Effector memory CD4-positive, alpha-beta T cell (primary cell): ENCODE measurements at places on chromosomes 3 and 15.

GRCh38 chr3:25508901-25509300, 80.8 kb downstream of the RARB start:
- no peak overlapping the region for H3K27ac ChIP-seq
- no peaks in the 10 kb centered on the region for H3K27me3 ChIP-seq
- H3K4me1 ChIP-seq = no peaks in the 10 kb centered on the region
- DNase-seq = no peak
- no peaks in the 10 kb centered on the region for H3K36me3 ChIP-seq
- H3K4me3 ChIP-seq = no peak overlapping the region

DNA sequence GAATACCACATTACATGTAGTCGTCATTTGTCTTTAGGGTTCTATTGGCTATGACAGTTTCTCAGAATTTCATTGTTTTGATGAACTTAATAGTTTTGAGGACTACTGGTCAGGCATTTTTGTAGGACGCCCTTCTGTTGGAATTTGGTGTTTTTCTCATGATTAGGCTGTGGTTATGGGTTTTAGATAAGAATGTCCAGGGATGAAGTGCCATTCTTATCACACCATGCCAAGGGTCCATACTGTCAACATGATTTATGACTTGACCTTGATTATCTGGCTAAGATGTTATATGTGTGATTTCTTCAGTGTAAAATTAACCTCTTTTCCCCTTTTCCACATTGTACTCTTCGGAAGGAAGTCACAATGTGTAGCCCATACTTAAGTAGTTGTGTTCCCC, 135.3 kb downstream of the DIPK2A start:
- DNase-seq = no peak
- H3K27me3 ChIP-seq = no peaks in the 10 kb centered on the region
- no peaks in the 10 kb centered on the region for H3K4me1 ChIP-seq
- H3K4me3 ChIP-seq = no peak overlapping the region

- H3K36me3 ChIP-seq = no peaks in the 10 kb centered on the region
- peaks cover 2% of the 10 kb centered on the region for H3K27me3 ChIP-seq
- no peak overlapping the region for H3K4me3 ChIP-seq
- H3K4me1 ChIP-seq = no peaks in the 10 kb centered on the region
These were observed 18.1 kb downstream of the PLA2G4B start for GRCh38 chr15:41856716-41857115.

DNA sequence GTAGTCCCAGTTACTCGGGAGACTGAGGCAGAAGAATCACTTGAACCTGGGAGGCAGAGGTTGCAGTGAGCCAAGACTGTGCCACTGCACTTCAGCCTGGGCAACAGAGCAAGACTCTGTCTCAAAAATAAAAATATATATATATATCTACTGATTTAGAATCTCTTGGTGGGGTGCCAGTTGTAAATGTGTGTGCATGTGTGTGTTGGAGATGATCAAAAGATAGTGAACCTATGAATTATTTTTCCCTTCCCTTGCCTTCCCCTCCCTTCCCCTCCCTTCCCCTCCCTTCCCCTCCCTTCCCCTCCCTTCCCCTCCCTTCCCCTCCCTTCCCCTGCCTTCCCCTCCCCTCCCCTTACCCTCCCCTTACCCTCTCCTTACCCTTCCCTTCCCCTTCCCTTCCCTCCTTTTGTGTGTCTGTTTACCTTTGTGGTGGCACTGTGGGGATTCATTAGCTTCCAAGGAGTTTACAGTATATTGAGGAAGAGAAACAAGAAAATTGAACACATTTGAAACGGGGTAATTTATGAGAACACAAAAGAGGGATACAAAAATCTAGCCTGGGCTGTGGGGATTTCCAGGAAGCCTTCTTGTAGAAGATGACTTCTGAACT, 281.5 kb upstream of the DPPA4 start:
- no peaks in the 10 kb centered on the region for H3K36me3 ChIP-seq
- no peaks in the 10 kb centered on the region for H3K4me1 ChIP-seq
- DNase-seq = no peak
- no peak overlapping the region for H3K27ac ChIP-seq

- H3K36me3 ChIP-seq = no peaks in the 10 kb centered on the region
- no peaks in the 10 kb centered on the region for H3K27me3 ChIP-seq
- H3K27ac ChIP-seq = no peak overlapping the region
- H3K4me1 ChIP-seq = no peaks in the 10 kb centered on the region
These were observed 375.6 kb upstream of the GBE1 start for GRCh38 chr3:82137050-82137449.

- no peaks in the 10 kb centered on the region for H3K4me1 ChIP-seq
- no peak overlapping the region for H3K27ac ChIP-seq
These were observed 82.4 kb upstream of the DLG1 start for GRCh38 chr3:197380786-197381185.

DNA sequence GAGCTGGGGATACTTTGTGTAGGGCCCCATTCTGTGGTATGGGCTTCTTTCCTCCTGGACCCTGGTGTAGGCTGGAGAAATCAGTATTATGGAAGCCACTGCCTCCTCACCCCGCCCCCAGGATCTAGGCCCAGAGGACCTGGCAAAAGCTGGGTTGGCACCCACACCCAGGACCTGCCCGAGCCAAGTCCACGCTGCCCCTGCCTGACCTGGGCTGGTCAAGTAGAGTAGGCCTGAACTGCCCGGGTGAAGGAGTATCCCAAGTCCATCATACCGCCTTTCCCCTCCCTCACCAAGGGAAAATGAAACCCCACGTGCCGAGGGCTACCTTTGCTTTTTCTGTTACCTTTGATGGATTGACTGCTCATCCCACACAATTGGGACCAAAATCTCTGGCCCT, 37.7 kb upstream of the TRAK1 start:
- no peaks in the 10 kb centered on the region for H3K36me3 ChIP-seq
- H3K27me3 ChIP-seq = no peaks in the 10 kb centered on the region
- H3K4me1 ChIP-seq = no peaks in the 10 kb centered on the region
- no peak for DNase-seq

DNA sequence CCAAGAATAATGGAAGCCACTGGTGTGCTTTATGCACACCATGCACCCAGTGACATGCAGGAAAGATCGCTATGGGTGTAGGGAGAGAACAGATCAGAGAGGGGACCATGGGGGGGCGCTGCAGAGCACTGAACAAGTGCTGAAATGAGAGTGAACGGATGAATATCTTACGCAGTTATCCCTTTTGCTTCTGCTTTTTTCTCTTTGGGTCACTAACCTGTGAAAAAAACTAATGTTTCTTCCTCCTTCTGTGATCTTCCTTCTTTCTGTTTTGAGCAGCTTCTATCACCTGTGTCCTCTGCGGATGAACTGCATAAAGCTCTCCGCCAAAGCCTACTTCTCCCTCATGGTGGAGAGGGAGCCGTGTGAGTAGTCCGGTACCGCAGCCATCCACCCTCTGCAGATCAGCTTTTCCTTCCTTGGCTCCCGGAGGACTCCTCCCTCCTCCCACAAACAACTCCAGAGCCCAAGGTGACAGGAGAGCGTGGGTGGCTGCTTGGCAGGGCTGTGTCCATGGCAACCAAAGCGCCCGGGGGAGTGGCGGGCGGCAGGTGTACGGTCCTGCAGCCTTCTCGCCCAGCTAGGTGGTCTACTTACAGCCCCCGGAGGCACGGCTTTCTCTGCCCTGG, 106.2 kb downstream of the DGKG start:
- H3K4me1 ChIP-seq = no peaks in the 10 kb centered on the region
- DNase-seq = no peak
- no peaks in the 10 kb centered on the region for H3K27me3 ChIP-seq

- H3K4me3 ChIP-seq = no peak overlapping the region
- no peaks in the 10 kb centered on the region for H3K27me3 ChIP-seq
- no peak for DNase-seq
- H3K36me3 ChIP-seq = no peaks in the 10 kb centered on the region
These were observed 41.0 kb upstream of the TCF12 start for GRCh38 chr15:56877255-56877970.

GRCh38 chr3:28542351-28542750, 193.7 kb upstream of the AZI2 start:
- DNase-seq = no peak
- H3K4me3 ChIP-seq = no peak overlapping the region
- H3K36me3 ChIP-seq = no peaks in the 10 kb centered on the region
- no peak overlapping the region for H3K27ac ChIP-seq
- H3K27me3 ChIP-seq = no peaks in the 10 kb centered on the region

DNA sequence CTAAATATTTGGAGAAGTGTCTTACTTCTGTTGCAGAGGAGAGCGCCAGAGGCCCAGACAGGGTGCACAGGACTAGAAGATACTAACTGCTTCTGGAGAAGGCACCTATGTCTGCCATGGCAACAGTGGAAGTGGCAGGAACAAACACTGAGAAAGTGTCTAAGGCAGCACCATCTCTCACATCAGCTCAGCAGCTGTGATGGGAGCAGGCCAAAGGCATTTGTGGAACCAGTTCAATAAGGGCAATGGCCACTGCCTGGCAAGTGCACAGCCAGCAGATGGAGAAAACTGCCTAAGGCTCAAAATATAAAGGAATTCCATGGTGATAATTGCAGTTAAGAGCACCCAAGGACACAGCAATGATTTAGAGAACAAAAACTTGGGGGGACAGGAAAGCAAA, 563.0 kb upstream of the CCDC54 start:
- H3K27ac ChIP-seq = no peak overlapping the region
- H3K4me3 ChIP-seq = no peak overlapping the region
- no peaks in the 10 kb centered on the region for H3K27me3 ChIP-seq

DNA sequence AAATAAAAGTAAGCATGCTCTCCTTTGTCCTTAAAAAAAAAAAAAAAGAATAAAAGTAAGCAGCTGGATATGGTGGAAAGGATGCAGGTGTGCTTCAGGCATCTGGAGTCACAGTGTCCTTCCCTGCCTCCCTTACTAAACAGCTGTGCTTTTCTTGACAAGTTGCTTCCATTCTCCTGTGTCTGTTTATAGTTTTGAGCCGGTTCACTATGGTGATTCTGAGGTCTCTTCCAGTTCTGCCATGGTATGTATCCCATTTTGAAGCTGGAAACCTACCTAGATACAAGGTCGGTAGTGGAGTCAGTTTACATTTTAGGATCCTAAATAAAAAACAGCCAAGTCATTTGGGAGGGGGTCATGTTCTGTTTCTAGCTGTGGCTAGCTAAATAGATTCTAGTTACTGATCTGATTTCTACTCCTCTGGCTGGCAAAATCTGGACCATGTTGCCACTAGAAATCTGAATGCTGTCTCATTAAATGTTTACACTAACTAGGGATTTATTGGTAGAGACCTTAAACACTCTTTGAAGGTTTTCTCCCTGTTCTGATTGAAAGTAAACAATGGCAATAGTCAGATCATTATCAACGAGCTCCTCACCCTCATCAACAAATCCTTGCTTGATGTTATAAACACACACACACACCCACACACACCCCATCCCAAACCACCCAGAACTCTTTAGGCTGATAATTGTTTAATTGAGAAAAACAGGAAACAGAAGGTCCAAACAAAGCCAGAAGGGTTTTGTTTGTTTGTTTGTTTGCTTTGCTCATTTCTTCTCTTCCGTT, 7.9 kb downstream of the TNFSF10 start:
- DNase-seq = no peak
- no peak overlapping the region for H3K4me3 ChIP-seq
- H3K36me3 ChIP-seq = peaks cover 16% of the 10 kb centered on the region
- H3K27ac ChIP-seq = peak overlapping the region; percentile 49
- H3K27me3 ChIP-seq = no peaks in the 10 kb centered on the region

- no peak overlapping the region for H3K27ac ChIP-seq
- no peaks in the 10 kb centered on the region for H3K4me1 ChIP-seq
- H3K36me3 ChIP-seq = no peaks in the 10 kb centered on the region
- H3K4me3 ChIP-seq = no peak overlapping the region
- H3K27me3 ChIP-seq = no peaks in the 10 kb centered on the region
- DNase-seq = no peak
These were observed 132.8 kb downstream of the KCNAB1 start for GRCh38 chr3:156253150-156253549.

GRCh38 chr15:47991357-47991756, 129.4 kb upstream of the SLC24A5 start:
- H3K27ac ChIP-seq = no peak overlapping the region
- H3K27me3 ChIP-seq = no peaks in the 10 kb centered on the region
- no peaks in the 10 kb centered on the region for H3K36me3 ChIP-seq
- H3K4me1 ChIP-seq = no peaks in the 10 kb centered on the region
- no peak overlapping the region for H3K4me3 ChIP-seq

DNA sequence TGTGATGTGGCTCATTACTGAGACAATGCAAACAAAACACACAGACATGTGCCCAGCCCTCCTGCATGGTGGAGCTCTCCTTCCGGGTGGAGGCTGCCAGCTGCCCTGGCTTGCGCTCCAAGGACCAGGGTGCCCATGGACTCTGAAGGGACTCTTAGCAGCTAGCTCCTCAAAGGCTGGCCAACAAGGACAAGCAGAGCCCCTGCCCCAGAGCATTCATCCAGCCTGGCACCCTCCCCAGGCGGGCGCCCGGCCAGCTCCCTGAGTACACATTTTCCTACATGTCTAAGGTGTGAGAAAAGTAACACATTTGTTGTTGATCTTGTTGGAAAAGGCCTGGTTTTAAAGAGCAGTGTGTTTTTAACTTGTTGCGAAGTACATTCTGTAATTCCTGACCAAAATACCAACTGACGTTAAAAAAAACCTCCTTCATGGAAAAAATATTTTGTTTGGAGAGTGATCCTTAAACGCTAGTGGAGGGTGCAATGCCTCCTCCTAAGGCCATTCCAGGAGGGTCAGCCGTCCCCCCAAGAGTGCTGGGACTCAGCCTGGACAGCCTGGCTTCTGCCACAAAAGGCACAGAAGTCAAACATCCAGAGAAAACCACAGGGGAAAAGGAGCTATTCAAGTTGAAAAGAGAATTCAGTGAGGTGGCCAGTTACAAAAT, 86.9 kb downstream of the KLF15 start:
- no peaks in the 10 kb centered on the region for H3K36me3 ChIP-seq
- DNase-seq = no peak
- H3K27ac ChIP-seq = no peak overlapping the region
- no peaks in the 10 kb centered on the region for H3K27me3 ChIP-seq

DNA sequence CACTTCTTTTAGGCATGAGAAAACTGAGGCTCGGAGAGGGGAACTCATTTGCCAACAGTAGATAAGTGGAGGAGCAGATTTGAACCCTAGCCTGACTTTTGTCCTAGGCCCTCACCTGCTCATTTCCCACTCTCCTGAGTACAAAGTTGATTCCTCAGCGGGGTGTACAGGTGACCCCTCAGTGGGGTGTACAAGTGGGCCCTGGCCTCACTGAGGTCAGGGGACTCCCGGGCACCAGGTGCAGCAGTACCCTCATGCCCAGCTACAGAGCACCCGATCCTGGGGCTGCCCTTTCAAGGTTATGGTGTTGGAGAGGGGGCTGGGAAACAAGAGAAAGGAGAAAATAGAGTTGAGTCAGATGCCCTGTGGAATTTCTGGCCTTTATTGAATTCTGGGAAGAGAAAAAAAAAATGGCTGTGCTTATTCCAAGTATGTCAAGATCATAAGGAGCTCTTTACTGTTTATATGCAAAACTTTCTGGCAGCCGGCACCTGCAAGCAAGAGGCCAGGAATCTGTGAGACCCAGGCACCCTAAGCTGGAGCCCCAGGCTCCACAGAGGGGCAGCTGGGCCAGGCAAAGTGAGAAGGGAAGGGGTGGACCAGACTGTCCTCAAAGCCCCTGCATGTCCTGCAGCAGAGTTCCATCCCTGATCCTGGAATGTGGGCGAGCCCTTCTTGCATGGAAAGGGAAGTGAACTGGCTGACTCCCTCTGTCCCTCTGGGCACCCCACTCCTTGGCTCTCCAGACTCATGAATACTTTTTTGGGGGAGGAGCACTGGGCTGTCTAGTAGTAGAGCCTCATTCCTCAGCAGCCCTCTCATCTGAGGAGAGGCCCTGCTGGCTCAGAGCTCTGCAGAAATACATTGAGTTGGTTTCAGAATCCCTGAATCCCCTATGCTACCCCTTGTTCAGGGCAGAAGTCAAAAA, 43.1 kb downstream of the AMOTL2 start:
- no peaks in the 10 kb centered on the region for H3K27me3 ChIP-seq
- DNase-seq = no peak
- H3K4me3 ChIP-seq = no peak overlapping the region

- H3K27me3 ChIP-seq = no peaks in the 10 kb centered on the region
- DNase-seq = no peak
- no peaks in the 10 kb centered on the region for H3K36me3 ChIP-seq
These were observed 248.1 kb upstream of the C2CD4B start for GRCh38 chr15:62413153-62413552.
